ENCODE measurements at places on chromosomes 7 and 10. TPM values are rescaled to one million over a fixed set of nuclear protein-coding genes. Genes with fewer than 3 reads are reported as not detected.

HPSE2 gene
- not detected for total RNA-seq

NEUROG3 gene
- not detected for total RNA-seq

GTF2IRD1 gene
- total RNA-seq: 4.4 TPM

SVOPL gene
- not detected for total RNA-seq

PSPH gene
- 56.1 TPM for total RNA-seq

VWA2 gene
- total RNA-seq: under 0.01 TPM

OR6V1 gene
- not detected for total RNA-seq

MEST gene
- total RNA-seq: 384 TPM

MKX gene
- not detected for total RNA-seq

CALML5 gene
- total RNA-seq: not detected

IGFBP3 gene
- 63.3 TPM for total RNA-seq

SYT15B gene
- 0.28 TPM for total RNA-seq

ADARB2 gene
- total RNA-seq: not detected

GPR15LG gene
- not detected for total RNA-seq

Measured in regular cardiac myocyte (primary cell).